ENCODE measurements at places on chromosomes 12 and 14.
A peak's percentile ranks its signal among the peaks of the same experiment; 100 is the strongest.

DNA sequence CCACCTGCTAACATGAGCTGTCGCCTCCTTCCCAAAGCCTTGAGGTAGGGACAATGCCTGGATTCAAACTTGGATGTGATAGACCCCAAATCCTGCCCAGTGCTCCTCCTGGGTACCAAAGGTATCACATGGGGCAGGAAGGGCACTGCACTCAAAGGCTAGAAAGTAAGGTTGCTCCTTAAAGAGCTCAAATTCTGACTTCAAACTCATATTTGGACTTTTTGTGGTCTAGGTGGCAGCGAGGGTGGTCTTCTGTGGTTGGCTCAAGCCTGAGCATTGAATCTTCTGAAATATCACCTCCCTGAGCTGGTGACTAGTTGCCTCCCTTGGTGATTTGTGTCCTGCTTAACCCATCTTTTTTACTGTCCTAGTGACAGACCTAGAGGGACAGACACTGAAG is 8.3 kb upstream of the RNASE4 start:
- DNase-seq = no peak

DNA sequence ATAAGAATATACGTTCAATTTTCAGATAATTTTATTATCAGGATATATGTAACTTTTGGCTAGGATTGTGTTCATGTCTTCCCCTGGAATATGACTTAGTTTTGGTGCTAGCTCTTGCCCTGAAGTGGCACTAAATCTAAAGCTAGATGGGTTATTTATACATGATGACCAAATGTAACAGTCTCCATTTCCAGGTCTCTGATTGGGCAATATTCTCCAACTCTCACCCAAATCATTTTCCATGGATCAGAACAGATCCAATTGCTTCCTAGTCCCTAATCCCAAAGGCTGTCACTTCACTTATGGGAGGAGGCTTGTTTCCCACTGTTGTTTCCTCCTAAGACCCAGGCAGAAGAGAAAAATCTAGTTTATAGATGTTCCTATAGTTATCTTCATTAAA is 274.6 kb upstream of the SLC16A7 start:
- DNase-seq = no peak

- no peak for DNase-seq
Measured at GRCh38 chr14:76432827-76433752, 57.2 kb downstream of the ESRRB start.

DNA sequence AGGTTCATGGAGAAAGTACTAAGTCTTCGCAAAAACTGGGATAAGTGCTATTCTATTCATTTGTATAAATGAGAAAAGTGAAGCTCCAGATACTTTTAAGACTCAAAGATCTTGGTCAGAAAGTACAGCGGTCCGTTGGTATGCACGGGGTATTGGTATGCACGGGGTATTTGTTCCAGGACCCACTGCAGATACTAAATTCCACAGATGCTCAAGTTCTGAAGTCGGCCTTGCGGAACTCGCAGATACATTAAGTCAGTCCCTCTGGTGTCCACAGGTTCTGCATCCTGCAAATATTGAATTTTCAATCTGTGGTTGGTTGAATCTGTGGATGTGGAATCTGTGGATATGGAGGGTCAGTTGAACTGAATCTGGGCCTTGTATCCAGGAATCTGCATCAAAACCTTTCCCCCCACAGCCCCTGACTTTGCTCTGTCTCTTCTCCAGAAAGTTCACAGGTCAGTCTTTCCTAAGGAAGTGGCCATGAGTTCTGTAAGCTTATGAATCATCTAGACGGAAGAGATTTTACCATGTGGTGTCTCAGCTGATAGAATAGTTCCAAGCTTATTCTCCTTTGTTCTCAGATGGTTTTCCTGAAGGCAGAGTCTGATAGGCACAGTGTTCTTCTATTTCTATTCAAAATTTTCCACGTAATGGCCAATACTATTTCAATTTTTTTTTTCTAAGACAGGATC is 274.7 kb downstream of the NEDD1 start:
- no peak for DNase-seq

GRCh38 chr14:75064205-75064567 is 362 bp upstream of the ACYP1 start:
- DNase-seq = no peak

DNA sequence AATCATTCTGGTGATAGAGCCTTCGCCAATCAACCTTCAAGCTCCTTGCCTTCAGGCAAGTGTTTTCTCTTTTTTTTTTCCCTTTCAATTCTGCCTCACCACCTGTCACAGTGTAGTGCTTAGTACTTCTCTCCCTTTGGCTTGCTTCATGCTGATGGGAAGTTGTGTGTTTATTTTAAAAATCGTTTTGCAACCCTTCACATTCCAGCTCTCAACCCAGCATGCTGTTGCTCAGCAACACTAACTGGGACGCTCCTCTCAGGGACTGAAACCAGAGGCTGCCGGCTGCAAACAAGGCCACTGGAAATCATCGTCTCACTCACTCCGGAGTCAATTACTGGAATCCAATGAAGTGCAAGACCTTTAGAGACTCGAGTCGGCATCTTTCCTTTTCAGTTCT is 342.7 kb downstream of the PRKD1 start:
- DNase-seq = peak; percentile 13

GRCh38 chr14:105471297-105471821 is 3.3 kb upstream of the CRIP2 start:
- no peak for DNase-seq

DNA sequence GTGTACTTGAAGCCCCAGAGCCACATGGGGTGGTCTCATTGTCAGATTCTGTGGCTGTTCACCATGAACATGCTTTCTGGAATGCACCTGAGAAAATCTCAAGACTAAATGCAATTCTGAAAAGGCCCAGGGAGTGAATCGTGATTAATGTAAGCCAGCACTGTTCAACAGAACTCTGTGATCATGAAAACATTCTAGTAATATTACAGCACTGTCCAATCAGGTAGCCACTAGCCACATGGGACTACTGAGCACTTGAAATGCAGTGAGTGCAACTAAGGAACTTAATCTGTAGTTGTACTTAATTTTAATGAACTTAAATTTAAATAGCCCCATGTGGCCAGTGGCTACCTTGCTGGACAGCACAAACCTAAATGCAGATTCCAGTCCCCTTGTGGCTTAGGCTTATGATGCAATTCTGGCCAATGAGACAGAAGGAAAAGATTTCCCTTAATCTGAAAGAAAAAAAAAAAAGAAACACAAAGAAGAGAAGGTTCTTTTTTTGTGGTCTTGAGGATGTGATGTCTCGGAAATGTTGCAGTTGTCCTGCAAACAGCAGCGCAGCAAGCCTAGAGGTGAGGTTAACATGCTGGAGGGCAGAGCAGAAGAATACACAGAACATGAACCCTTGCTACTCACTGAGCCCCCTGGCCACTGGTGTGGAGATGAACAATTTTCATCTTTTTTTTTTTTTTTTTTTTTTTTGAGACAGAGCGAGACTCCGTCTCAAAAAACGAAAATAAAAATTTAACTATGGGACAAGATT is 48.2 kb downstream of the SPPL3 start:
- no peak for DNase-seq
